GM12878 (cell line): ENCODE measurements at places on chromosomes 3 and 15. TPM values are rescaled to one million over a fixed set of nuclear protein-coding genes. Genes with fewer than 3 reads are reported as not detected.

DNA sequence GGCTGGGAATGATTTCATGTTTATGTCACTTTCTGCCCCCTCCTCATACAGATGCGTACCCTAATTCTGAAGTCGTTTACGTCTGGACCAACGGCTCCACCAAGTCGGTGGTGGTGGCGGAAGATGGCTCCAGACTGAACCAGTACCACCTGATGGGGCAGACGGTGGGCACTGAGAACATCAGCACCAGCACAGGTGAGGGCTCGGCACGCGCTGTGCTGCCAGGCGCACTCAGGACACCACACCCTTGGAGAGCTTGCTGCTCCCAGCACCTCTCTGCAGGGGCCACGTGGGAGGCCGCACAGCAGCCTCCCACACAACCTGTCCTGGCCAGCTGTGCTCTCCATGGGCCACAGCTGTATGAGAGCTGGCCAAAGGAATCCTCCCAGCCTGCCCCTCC is 33.8 kb upstream of the GABRG3 start:
- no peak for DNase-seq

EPB42 gene
- not detected in 2 replicates for total RNA-seq

DNA sequence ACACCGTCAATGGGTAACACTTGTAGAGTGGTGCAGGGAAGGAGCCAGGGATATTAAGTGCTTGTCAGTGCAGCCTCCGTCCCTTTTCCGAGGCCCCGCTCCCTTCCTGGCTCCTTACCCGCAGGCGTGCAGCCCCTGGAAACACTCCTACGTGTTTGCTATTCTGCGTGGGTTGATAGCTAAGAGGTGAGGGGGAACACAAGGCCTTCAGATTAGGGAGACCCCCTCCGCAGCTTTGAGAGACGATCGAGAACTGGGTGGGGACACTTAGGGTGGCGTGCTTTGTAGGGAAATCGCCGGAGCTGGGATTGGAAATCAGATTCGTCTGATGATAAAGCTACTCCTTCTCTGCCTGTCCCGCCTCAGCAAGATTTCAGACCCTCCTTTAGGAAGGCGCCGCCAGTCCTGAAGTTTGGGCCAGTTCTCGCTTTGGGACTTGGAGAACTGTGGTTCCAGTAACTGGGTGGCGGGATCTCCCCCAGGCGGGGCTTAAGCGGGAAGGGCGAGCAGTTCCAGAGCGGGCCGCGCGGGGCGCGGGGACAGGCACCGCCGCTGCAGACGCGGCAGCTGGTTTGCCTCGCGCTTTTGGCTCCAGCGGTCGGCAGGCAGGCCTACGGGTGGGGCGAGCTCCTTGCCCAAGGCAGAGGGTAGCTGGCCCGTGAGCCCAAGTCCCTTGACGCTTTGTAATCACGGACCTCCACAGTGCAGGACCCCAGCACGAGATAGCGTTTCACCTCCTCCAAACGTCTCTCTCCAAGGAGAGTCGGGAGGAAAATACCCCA is 8.0 kb upstream of the FAM107A start:
- DNase-seq = no peak

DNA sequence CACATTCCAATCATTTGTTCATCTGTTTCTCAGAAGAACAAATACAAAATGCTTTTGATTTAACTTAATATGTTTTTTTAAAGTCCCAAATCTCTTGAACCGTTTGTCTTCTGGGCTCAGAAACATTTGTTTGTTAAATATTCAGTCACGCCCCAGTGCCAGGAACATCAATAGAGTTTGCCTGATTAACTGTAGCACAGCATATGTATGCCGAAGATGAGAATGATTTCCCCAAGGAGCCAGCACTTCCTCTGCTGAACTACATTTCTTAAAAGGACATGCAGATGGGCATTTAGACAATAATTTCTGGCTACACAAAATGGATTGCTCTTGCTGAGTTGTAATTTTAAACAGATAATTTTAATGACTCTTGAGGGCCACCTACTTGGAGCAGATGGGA is 191.6 kb upstream of the FAM3D start:
- no peak for DNase-seq

CD86 gene
- total RNA-seq = 41.9 and 49.8 TPM in 2 replicates
